ENCODE measurements at places on chromosomes 5 and 9.

DNA sequence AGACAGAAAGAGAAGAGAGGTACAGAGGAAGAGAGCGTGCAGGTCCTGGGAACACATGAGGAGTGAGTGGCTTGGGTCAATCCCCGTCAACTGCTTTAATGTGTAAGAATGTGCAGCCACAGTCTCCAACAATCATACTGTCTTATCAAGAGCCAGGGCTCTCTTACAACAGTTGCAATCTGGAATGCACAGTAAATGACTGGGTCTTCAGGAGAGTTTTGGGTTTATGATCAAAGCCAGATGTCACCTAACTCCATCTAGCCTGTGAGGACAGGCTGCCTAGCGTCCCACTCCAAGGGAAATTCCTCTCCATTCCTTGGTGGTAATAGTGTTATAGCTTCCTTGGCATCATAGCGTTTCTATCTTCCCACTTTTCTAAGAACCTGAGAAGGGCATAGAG is 75.0 kb upstream of the TRIO start:
- no peak for DNase-seq

DNA sequence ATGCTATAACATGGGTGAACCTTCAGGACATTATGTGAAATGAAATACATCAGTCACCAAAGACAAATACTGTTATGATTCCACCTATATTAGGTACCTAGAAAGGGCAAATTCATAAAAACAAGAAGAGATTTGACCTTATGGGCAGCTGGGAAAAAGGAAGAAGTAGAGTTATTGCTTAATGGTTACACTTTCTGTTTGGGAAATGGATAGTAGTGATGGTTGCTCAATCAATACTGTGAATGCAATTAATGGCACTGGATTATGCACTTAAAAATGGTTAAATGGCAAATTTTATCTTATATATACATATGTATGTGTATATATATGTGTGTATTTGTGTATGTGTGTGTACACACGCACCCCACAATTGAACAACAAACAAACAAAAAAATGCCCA is 15.2 kb downstream of the FKBP15 start:
- DNase-seq = no peak

DNA sequence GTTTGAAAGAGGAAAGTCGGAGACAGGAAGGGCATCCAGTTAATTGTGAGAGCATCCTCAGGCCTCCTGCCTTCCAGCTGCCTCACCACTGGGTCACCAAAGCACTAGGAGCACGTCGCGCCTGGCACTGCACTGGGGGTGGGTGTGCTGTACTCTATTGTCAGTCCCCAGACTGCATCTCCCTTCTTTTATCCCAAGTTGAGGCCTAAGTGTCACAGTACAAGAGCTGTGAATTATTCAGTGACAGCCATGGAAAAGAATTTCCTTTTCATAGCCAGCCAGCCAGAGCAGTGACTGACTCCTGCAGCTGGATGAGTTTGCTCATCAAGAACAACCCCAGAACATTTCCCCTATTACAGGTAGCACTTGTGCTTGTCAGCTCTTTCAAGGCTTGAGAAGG is 16.3 kb downstream of the CLTA start:
- no peak for DNase-seq

DNA sequence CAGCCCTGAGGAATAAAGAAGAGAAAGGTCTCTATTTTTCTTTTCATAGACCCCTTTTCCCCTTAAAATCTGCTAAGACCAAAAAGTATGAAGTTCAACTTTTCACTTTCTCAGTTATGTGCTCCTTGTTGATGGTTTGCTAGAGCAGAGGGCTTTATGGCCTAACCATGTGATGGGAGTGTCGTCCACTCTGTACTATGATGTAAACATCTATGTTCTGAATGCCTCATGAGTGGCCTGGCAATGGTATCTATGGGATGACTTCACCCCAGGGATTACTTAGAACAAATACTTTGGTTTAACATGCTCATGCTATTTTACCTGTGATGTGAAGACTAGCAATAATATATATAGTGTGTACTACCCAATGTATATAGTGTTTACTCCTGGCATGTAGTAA is 43.7 kb upstream of the MIER3 start:
- no peak for DNase-seq

- no peak for DNase-seq
Measured at GRCh38 chr5:59560553-59560952, 333.0 kb downstream of the PDE4D start.

GRCh38 chr5:135426102-135427082 is 20.8 kb downstream of the DCANP1 start:
- no peak for DNase-seq

DNA sequence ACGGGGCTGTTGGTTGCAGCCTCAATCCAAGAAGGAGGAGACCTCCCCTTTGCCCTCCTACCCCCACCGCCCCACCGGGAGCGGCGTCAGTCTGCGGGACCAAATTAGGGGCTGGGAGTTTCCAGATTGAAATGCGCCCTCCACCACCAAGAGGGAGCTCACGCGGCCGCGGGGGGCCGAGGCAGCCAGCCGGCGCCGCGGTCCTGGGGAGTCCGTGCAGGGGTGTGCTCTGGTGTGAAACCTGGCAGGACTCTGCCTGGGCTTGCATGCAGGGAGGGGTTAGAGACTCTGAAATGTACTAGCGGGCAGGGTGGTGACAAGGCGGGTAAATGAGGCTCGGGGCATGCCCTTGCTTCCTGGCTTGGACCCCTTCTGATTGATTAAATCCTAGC is 989 bp upstream of the FBN2 start:
- no peak for DNase-seq

DNA sequence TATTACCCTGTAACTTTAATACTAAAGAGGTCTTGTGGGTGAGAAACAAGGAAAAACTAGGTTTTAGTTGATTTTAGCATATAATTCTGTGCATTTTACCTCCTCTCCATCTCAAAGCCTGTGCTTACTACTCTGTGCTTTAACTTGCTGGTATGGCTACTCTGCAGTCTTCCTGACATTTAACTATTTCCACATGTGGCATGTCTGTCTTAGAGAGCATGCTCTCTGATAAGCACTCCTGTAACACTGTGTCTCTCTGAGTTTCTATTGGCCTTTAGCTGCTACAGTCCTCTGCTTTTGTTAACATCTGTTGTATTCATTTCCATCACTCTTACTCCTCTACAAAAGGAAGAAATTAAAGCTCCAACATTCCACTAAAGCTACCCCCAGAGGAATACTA is 418.3 kb downstream of the RAB3C start:
- no peak for DNase-seq

GRCh38 chr5:178507151-178507932 is 82.9 kb downstream of the COL23A1 start:
- DNase-seq = no peak

- DNase-seq = no peak
Measured at GRCh38 chr9:124216474-124217176, 41.1 kb upstream of the NEK6 start.

DNA sequence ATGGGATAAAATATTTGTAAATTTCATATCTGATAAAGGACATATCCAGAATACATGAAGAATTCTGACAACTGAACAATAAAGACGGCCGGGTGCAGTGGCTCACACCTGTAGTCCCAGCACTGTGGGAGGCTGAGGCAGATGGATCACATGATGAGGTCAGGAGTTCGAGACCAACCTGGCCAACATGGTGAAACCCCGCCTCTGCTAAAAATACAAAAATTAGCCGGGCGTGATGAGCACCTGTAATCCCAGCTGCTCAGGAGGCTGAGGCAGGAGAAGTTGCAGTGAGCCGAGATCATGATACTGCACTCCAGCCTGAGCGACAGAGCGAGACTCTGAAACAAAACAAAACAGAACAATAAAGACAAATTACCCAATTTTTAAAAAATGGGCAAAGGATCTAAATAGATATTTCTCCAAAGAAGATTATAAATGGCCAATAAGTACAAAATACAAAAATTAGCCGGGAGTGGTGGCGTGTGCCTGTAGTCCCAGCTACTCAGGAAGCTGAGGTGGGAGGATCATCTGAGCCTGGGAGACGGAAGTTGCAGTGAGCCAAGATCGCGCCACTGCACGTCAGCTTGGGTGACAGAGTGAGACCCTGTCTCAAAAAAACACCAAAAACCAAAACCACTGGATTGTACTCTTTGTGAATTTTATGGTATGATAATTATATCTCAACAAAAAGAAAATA is 9.6 kb upstream of the NSD1 start:
- DNase-seq = no peak

- no peak for DNase-seq
Measured at GRCh38 chr5:39661026-39661779, 236.4 kb upstream of the DAB2 start.

DNA sequence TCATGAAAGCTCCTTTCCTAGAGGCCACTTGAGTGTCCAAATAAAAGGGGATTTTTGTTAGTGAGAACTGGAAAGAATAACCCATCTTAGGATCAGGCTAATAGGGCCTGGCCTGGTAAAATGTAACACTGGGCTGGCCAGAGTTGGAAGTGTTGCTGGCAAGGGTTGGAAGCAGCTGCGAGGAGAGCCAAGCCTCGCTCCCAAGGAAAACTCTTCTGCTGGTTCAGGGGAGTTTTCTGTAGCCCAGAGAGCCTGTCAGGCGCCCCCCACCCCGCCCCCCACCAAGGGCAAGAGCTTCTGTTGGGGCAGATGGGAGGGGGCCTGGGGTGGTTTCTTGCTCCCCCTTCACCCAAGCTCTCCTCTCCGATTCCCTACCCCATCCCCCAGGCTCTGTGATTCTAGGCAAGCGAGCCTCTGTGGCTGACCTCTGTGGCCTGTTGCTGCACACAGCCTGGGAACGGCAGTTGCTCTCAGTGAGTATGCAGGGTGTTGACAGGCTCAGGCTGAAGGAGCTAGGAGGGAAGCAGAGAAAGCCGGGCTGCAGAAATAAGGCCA is 547.8 kb downstream of the CCDC171 start:
- no peak for DNase-seq

DNA sequence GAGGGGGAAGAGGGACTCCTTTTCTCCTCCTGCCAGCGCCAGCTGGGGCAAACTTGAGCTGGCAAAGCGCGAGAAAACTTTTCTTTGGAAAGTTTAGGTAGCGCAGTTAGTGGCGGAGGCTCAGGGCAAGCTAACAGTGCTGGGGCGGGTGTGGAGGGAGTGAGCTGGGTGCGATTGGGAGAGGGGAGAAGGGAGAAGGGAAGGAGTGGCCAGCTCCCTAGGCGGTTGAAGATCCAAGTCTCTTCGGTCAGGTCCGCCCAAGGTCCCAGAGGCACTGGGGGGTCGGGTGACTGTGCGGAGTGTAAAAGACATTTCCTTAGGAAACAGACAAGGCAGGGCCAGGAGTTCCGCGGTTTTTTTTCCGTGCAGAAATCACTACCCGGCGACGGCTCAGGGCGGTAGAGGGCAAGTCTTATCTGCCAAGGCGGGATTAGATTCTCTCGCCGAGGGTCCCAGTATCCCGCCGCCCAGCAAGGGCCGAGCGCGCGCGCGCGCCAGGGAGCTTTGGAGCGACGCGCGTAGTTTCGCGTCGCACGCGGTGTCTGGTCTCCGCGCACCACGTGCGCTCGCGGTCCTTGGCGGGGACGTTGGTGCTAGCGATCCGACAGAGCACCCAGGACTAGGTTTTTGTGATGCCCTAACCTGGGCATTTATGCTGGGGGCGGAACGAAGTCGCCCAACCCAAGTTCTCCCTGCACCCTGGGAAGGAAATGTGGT is 33.6 kb upstream of the NFIB start:
- no peak for DNase-seq

DNA sequence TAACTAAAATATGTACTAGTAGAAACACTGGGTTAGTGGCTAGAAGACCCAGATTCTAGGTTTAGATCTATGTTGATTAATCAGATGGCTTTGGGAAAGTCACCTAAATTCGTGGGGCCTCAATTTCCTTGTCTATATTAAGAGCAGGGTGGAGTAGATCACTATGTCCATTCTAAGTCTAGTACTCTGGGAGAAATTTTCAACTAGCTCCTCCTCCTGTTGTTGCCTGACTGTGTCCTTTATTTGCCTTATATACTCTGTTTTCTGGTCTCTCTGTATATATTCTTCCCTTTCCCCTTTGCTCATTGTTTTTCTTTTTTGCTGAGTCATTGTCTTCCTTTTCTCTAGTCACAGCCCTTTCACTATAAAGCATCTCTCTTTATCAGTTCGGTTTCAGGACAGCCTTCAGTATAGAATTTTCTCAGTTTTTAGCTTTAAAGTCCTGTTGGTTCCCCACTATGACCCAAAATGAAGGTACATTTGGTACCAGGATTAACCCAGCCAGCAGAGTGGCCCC is 44.5 kb upstream of the CDH6 start:
- no peak for DNase-seq
